ENCODE measurements at places on chromosomes 4 and X.

DNA sequence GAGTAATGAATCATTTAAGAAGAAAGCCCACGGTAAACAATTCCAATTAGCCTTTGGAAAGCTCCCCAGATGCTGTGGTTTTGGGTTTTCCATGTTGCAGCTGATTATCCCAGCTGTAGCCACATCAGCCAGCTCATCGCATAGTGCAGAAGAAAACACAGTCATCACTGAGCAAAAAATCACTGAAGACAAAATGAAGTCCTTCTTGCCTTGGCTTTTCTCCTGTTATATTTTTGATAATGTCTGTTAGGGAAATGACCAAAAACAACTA lies 193.0 kb upstream of the C1QTNF7 start:
- DNase-seq, result no peak

DNA sequence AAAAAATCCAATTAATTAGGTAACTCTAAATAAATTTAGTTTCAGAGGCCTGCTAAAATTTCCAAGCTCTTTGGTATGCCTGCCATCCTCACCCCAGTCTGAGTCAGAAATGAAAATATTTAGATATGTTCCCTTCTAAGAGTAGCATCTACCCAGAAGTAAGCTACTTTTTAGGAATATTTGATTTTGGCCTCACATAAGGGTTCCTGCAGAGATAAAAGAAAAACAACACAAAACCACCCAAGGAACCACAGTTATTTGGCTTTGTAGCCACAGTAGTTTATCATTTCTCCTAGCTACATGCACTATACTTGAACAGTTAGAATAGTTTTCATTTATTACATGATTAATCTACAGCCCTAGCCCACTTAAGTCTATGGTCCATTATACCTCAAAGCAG lies 192.6 kb upstream of the FAM241A start:
- no peak for DNase-seq

DNA sequence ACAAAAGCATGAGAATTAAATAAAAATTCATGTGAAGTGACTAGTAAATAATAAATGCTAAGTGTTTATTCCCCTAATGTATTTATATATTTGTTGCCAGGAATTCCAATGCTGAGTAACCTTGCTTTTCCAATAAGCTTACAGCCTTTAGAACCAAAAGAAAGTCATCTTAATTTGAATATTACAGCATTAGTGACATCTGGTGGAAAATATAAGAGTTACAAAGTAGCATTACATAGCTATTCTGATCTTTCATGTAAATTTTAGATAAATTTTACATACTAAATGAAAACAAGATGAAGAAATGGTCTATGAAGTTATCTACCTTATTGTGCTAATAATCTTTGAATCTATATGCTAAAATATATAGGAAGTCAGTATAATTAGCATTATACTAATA lies 10.4 kb downstream of the MAD2L1 start:
- no peak for DNase-seq

DNA sequence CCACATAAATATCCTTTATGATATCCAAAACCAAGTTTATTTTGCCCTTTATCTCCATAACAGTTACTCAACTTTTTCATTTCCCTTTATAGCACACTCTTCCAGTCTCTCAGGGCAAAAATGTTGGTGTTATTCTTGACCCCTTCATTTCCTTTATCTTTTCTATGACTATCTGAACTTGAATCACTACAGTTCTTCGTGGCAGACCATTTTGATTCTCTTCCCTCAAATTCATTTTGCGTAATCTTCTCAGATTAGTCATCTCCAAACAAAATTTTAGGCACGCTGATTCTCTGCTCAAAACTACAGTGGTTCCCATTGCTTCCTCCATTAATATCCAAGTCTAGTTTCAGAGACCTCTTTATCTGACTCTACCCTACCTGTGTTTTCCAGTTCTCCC lies 26.1 kb downstream of the RUFY3 start:
- no peak for DNase-seq

DNA sequence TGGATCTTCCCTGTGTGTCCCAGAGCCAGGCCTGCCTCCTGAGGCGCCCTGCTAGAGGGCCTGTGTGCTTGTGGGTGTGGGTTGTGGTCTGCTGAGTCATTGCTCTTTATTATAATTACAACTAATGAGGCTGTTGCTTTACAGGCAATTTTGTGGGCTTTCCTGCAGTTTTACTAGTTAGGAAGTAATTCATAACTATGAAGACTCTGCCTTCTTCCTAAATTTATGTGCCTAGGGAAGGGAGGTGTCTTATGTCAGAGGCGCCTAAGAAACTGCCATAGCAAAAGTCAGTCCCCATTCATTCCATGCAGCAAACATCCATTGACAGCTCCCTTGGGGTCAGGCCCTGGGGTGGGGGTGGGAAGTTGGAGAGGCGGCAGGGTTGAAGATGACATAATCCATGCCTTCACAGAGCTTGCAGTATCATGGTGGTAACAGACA lies 359.2 kb downstream of the IDS start:
- DNase-seq, result no peak

DNA sequence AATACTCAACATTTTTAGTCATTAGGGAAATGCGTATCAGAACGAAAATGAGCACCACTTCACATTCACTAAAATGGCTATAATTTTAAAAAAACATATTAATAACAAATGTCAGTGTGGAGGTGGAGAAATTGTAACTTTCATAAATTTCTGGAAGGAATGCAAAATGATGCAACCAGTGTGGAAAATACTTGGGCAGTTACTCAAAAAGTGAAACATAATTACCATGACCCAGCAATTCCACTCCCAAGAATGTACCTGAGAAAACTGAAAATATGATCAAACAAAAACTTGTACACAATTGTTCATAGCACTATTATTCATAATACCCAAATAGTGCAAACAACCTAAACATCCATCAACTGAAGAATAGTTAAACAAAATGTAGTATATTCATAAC lies 76.1 kb upstream of the FAM241A start:
- no peak for DNase-seq

GRCh38 chr4:57137261-57137660 lies 27.1 kb upstream of the IGFBP7 start:
- DNase-seq, result no peak

DNA sequence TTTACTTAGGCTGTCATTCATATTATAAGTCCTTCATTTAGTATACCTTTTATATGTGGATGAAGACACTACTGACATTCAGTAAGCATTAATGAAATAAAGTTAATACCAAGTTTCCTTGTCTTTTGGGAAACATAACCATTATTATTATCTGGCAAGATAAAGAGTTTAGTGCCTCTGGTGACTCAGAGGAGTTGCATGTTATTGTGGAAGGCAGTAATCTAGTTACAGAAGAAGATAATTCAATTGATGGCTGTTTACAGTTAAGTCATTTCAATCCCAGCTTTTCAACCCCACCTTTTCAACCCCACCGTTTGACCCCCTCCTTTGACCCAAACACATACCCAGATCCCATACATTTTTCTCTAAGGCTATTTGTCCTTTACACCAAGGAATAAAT lies 143.8 kb downstream of the FANCB start:
- no peak for DNase-seq

DNA sequence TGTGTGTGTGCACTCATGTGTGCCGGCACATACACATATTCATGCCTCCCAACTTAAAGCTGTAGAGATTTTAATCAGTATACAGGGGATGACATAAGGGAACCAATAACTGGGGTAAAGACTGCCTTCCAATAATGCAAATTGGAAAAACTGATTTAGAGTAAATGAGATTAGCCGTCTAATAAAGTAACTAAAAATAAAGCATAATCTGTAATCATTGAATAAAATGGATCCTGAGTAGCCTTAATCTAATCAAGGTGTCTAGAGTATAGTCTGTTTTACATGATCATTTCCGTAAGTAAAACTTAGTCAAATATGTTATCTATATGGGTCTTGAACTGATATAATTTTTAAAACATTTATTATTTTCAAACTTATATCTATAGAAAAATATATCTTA lies 925.8 kb downstream of the FSTL5 start:
- no peak for DNase-seq

- DNase-seq, result no peak
Observed at GRCh38 chr4:17491196-17491595, 20.7 kb downstream of the QDPR start.

Data from GM12892 (cell line).